Fibroblast of the aortic adventitia (primary cell): ENCODE measurements at places on chromosomes 3 and 15. TPM values are rescaled to one million over a fixed set of nuclear protein-coding genes. Genes with fewer than 3 reads are reported as not detected.

DNA sequence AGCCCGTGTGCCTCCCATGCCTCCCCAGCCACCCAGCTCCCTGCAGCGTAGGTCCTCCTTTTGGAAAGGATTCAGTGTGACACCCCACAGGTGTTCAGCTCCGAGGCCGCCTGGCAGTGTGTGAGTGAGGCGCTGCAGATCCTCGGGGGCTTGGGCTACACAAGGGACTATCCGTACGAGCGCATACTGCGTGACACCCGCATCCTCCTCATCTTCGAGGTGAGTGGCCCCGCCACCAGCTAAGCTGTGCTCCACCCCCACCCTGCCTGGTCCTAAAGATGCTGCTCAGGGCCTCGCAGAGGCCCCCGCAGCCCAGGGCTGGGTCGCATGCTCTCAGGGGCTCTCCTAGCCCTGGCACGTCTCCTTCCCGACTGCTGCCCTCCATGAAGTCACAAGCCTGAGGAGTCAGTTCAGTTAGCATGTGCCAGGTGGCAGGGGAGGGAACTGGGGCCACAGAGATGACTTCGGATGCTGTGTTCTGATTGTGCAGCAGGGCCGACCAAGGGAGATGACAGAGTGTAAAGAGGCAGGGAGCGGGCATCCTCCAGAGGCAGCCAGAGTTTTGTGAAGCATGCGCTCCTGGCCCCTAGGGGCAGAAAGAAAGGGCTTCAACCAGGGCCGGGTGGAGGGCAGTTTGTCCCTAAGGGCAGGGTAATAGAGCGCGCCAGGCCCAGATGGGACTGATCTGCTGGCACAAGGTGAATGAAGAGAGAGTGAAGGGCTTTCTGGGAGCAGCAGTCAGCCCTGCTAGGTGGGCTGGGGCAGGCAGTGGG is 26.8 kb downstream of the ACAD9 start:
- no peak for DNase-seq

DNA sequence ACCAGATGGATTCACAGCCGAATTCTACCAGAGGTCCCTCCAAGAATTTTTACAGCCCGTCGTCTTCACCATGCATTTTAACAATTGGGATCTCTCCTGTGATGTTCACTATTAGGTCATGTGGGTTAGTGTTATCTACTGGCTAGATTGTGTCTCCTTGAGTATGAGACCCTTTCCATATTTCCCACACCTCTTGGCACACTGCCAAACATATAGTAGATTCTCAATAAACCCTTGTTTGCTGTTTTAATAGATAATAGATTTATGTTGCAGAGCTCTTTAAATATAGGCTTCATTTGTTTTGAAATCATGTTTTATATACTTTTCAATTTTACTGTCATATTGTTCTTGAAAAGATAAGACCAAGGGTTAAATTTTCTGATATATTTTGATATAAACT is 34.9 kb upstream of the ADGRG7 start:
- DNase-seq: no peak

DNA sequence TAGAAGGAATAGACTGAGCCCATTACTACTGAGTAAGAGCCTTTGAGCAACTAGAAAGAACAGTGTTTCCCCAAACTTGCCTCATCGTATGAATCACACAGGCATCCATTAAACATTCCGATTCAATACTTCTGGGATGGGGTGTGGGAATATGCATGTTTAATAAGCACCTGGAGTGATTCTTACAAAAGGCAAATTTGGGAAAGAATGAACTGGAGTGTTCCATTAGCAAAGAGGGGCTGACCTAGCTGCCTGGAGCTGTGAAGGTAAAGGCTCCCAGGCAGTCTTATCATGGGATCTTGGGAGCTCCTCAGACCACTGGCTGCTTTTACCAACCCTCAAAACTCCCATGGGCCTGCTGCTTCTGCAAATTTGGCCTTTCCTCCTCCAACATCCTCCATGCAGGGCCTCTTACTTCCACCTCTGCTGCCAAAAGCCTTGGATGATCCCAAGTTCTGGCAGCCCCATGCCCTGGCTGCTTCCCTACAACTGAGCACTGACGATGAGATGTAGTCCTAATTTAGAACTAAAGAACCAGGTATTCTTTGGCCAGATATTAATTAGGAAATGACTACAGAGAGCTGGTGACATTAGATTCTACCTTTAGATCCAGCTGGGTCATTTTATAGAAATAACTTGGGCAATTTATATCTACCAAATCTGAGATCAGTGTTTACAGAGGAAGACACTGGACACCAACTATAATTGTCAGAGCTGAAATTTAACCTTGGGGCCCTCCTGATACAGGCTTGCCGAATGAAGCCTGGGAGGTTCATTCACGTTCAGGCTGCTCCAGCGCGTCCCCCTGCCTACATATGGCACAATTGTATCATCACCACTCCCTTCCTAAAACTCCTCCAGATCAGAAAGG is 11.2 kb upstream of the HOMER2 start:
- DNase-seq: peak; percentile 37

DNA sequence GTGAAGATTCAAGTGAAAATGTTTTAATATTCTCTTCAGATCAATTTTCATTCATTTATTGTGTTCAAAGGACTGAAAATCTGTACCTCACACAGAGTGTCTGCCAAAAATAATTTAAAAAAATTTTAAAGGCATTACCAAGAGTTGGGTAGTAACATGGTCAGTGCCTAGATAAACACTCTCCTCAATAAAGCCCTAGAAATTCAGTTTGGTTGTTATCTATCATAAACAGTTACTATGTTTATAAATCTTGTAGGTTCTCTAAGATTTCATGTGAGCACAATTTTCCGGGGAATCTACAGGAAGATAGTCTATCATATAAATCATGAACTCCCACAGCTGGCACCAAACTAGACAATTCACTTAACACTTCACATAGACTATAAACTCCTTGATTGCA is 128.6 kb downstream of the GSK3B start:
- DNase-seq: no peak

DNA sequence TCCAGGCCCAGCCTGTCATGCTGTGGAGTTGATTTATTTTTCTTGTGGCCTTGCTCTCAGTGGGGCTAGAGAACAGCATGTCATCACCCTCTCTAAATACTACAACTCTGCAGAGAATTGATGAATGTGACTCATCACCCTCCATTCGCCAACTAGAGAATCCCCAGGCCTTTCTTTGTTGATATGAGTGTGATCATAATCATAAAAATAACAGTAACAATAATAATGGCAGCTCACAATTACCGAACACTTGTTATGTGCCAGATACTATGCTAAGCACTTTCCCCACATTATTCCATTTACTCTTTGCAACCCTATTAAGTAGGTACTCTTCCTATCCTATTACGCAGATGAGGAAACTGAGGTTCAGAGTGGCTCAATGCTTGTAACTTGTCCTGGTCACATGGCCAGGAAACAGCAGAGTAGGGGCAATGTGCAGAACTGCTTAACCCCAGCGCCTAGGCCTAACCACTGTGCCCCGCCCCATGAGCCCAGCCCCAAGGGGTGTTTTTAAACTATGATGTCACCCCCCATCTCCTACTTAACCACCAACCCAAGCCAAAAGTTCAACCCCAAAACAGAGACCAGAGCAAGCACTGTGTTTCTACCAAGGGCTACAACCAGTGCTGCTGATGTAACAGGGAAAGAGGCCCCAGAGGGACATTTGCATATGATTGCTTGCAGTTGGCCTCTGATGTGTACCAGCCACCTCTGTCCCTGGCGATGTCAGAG is 104.5 kb downstream of the ADCY5 start:
- DNase-seq: peak; percentile 66

GRCh38 chr3:190318666-190319065 is 3.6 kb downstream of the CLDN1 start:
- no peak for DNase-seq

The AP3B2 gene
- 1.8 and 5.8 TPM in 2 replicates for total RNA-seq

The ATP13A5 gene
- not detected in 2 replicates for total RNA-seq

The PLSCR5 gene
- not detected in 2 replicates for total RNA-seq
